Sciatic nerve (tissue), 2 donors: ENCODE measurements at places on chromosomes 11 and 22.

GRCh38 chr11:14934641-14935351, 37.4 kb downstream of the CALCA start:
- no peak for DNase-seq

DNA sequence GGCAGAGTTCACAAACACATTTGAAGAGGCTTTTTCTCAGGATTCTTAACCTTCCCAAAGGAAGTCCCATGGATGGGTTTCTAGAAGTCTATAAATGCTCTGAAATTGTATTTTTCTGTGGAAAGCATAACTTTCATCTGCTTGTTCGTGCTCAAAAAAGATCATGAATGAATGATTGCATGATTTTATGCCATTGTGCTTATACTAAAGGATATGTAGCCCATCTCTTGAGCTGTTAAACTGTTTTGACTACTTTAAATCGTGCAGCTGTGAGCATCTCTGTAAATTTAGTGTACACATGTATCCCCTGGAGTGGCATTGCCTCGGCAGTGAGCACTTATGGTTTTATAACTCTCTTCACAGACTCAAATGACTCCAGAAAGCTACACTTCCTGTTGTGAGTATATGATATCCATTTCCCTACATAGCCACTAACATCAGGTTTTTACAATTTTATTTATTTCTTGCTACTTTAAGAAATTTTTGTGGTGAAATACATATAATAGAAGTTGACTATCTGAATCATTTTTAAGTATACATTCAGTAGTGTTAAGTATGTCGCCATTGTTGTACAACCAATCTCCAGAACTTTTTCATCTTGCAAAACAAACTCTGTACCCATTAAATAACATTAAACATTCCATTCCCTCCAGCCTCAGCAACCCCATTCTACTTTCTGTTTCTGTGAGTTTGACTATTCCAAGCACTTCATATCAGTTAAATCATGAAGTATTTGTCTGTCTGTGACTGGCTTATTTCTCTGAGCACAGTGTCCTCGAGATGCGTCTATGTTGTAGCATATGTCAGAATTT, 8.0 kb downstream of the NEAT1 start:
- DNase-seq = no peak

GRCh38 chr11:94602430-94603372, 35.5 kb downstream of the PIWIL4 start:
- DNase-seq = peak; percentile 78

- no peak for DNase-seq
Observed at GRCh38 chr22:31871480-31871879, 72.9 kb upstream of the YWHAH start.

DNA sequence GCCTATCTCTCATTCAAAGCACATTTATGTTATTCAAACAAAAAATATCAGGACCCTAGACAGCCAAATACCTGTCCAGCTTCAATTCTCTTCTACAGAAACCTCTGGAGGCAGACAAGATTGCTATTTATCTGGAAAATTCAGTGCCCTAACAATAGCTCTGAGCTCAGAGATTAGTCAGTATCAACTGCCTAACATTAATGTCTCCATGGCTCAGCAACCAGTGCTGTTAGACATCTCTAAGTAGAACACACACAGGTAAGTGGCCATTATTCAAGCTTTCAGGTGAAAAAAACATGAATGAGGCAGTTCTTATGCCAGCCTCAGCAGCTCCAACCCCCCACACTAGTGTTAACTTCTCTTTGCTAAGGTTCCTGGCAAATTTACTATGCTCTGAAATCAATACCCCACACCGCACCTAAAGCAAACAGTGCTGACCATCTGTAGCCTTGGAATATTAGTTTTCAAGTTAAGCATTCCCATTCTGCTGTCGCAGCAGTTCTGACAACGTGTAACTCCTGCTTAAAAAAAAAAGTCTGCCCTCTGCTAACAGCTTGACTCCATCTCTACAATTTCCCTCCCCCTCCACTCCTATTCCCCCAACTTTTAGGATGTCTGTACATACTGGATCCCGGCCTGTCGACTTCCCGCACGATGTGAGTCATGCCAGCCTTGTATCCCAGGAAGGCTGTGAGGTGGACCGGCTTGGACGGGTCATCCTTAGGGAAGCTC, 1.5 kb downstream of the RPL3 start:
- DNase-seq = no peak

- no peak for DNase-seq
Observed at GRCh38 chr11:39209981-39210380, 2249.5 kb downstream of the LRRC4C start.

DNA sequence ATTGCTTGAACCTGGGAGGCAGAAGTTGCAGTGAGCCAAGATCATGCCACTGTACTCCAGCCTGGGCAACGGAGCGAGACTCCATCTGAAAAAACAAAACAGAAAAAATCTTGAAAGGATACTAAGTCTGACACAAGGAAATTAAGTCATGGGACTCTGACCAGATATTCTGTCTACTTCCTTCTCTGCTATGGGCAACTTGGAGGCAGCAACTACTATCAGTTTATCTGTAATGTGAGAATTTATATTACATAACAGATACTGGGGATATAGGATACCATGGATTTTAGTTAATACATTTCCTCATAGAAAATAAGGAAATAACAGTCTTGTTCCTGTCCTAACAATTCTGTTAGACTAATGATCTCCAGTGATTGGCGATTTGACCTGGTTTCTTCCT, 1.6 kb upstream of the SGSM3 start:
- no peak for DNase-seq

GRCh38 chr11:124892146-124892545, 5.5 kb downstream of the ROBO4 start:
- DNase-seq = no peak

DNA sequence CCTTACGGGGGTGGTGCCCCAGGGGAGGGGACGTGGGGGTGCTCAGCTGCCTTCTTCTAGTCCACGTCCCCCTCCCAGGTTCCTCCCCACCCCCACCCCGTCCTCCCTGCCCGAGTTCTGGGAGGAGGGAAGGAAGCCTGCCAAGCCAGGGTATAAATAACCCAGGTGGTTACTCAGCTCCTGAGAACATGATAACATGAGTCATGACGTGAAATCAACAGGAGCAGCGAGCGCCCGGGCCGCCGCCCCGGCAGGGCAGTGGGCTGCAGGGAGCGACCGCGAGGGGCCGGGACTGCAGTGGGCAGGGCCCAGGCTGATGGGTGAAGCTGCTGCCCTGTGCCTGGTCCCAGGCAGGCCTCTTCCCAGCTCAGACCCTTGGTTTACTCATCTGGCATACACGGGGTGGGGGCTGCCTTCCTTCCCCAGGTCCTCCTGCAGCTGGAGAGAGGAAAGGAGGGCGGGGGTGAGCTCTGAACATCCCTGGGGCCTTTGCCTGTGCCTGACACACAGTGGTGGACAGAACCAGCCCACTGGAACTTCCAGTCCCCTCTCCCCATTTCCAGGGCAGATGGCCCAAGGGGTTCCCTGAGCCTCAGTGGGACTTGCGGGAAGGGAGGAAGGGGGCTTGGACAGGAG, 8.8 kb upstream of the PDGFB start:
- DNase-seq = no peak

DNA sequence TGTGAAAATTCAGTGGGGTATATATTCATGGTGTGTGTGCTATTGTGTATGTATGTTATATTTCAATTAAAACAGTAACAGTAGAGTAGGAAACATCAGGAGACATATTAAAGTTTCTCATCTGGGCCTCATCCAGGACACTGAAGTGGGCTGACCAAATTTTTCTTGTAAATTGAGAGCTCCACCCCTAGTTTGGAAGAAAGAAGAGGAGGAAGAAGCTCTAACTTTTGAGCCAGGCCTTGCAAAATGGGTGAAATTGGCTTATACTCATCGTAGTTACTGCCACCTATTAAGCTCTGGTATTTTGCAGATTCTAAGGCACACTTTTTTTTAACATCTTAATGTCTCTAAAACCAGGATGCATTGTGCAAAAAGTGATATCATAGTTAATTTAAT, 33.7 kb downstream of the TSPAN18 start:
- peak; percentile 8 for DNase-seq

GRCh38 chr22:43777286-43777685, 34.8 kb downstream of the EFCAB6 start:
- DNase-seq = no peak

- DNase-seq = no peak
Observed at GRCh38 chr11:73716153-73717056, 44.5 kb downstream of the RAB6A start.

DNA sequence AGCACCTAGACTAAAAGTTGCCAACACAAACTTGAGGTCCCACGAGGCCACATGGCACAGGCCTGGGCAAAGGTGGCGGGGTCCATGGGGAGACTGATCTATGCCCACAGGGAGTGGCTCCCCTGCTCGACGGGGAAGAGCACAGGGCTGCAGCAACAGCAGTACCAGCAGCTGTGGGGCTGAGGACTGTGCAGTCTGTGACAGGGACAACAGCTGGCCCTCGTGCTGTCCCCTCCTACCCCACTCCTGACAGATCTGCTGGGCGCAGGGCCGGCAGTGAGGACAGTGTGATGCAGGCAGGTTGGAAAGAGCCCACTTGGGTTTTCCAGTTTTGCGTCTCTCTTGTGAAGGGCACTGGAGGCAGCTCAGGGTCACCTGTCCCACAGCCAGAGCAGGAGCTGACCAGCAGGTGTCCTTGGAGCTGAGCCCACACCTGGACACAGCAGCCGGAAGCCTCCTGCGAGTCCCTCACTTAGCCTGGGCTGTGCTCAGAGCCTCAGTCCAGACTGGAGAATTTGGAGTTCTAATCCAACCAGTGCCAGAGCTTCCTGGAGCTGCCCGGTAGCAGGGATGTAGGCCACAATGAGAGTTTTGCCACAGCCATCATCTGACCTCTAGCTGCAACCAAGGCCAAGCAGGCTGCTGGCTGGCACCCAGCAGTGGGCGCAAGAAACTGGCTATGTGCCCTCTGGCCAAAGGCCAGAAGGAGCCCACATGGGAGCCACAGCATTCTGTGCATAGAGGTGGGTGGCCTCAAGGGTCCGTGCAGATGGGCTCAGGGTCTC, 3.6 kb upstream of the GAS2L1 start:
- DNase-seq = peak; percentile 61

- no peak for DNase-seq
Observed at GRCh38 chr22:46635756-46636155, 15.6 kb downstream of the GRAMD4 start.

DNA sequence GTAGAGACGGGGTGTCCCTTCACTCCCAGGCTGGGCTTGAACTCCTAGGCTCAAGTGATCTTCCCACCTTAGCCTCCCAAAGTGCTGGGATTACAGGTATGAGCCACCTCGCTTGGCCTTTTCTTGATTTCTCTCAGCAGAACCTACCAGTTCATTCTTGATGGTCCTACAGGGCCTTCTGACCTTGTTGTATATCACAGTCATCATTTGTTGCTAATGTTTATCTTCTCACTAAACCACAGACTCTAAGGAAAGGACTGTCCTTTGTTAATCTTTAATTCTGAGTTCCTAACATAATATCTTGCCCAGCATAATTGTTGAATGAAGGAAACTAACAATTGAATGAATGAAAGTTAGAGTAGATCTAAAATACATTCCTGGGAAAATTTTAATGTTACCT, 22.0 kb upstream of the ZC3H12C start:
- DNase-seq = no peak

GRCh38 chr22:25177226-25177625, 22.4 kb upstream of the CRYBB3 start:
- DNase-seq = no peak

- DNase-seq = no peak
Observed at GRCh38 chr11:102760344-102761035, 19.9 kb downstream of the MMP10 start.

GRCh38 chr11:22957786-22958185, 97.5 kb upstream of the CCDC179 start:
- DNase-seq = no peak

DNA sequence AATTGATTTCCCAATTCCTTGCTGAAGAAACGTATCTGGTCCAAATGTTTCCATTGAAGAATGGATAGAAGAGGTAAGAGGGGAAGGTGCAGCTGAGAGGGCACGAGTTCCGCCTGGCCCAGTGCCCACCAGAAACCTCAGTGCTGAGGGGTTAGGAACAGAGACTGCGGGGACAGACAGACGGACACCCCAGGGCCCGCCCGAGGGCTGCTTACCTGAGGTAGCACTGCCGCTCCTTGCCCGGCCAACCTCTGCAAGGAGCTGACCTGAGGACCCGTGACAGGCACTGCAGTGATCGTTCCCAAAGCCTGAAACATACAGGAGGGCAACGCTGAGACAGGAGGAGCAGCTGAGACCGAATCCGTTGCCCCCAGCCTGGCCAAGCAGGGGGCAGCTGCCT, 89.6 kb downstream of the PHF21B start:
- peak; percentile 43 for DNase-seq

DNA sequence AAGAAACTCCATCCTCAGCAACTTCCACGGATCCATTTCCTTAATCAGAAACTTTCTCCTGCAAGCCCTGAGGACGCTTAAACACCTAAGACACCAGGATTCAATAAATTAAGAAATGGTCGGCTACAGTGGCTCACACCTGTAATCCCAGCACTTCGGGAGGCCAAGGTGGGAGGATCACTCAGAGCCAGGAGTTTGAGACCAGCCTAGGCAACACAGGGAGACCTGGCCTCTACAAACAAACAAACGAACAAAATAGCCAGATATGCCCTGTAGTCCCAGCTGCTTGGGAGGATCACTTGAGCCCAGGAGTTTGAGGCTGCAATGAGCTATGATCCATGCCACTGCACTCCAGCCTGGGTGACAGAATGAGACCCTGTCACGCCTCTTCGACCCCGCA, 46.7 kb downstream of the RPUSD4 start:
- no peak for DNase-seq

DNA sequence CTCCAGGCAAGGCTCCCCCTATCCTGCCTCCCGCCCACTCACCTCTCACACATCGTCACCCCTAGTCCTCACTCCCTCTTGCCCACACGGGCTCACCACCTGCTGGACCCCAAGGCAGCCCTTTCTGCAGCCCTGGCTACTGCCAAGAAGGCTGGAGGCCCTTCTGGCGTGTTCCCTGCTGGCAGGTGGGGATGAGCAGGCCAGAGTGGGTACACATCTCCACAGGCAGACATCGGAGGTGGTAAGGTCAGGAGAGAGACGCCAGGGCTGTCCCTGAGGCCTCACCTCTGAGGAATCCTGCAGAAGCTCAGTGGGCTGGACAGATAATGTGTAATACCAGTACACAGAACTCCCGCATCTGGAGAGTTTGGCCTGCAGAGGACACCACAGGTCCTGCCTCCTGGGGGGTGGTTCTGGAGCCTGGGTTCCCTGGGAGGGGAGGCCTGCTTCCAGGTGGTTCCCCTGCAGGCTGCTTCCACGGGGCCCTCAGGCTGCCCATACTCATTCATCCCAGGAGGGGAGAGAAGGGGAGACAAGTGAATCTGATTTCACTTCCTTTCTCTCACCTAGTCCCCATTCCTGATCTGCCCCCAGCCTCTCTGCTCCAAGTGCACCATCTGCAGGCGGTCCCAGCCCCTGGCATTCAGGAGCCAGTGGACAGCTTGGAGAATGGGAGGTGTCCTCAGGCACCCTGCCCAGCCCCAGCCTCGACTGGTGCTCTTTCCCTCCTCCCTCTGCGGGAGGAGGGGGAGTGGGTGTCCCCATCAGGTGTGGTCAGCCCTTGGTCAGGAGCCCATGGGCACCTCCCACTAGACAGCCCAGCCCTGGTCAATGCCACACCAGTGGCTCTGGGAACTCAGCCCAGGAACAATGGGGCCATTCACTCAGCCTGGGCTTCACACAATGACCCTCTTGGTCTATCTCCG, 6.1 kb upstream of the CHST1 start:
- no peak for DNase-seq
